ENCODE measurements at places on chromosomes 5 and 9.

DNA sequence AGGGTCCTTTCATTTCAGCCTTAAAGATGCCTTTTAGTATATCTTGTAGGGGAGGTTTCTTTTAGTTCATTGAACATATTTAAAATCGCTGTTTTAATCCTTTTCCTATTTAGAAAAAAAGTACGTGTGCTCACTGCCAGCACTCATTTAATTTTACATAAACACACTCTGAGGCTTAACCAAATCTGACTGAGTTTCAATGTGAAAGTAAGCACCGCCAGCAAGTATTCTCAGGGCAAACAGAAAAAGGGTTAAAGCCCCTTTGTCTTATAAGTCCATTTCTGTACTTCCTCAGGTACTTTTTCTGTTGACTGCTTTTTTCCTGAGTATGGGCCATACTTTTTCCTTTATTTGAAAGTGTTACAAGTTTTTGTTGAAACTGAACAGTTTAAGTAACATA is 31.8 kb downstream of the SMC5 start:
- no peak for DNase-seq

DNA sequence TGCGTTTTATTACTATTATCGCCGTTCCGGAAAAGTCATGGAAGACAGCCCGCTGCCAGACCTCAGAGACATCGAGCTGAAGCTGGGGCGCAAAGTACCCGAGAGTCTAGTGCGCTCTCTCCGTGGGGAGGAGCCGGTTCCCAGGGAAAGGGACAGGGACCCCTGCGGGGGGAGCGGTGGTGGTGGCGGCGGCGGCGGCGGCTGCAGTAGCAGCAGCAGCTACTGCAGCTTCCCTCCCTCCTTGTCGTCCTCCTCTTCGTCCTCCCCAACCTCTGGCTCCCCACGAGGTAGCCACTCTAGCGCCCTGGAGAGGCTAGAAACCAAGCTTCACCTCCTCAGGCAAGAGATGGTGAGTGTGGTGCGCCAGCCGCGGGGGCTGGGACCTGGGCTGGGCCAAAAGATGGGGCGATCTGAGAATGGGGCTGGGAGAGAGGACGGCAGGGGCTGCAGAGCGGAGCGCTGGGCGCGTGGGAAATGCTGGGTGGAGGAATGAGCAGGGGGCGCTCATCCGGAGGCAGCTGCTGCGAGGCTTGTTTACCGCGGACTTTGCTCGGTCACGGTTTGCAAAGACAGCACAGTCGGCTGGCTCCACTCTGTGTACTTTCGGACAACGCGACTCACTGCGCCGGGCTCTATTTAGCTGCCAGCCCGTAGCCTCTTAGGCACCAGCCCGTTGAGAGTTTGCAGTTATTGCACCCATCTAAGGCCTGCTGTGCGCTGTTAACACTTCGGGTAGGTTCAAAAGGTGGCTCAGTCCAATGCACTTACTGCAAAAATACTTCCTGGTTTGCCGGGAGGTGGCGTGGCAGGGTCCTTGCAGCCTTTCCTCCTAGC is 1.1 kb downstream of the LURAP1L start:
- DNase-seq = no peak

- DNase-seq = no peak
These were observed 962 bp upstream of the TXN start for GRCh38 chr9:110257097-110257841.

- DNase-seq = no peak
These were observed 65.4 kb upstream of the SPOCK1 start for GRCh38 chr5:137564398-137564961.

GRCh38 chr9:101465326-101465915 is 29.8 kb upstream of the ALDOB start:
- DNase-seq = no peak

- DNase-seq = no peak
These were observed 7.7 kb upstream of the SHISAL2B start for GRCh38 chr5:64682608-64683007.

GRCh38 chr5:75993183-75993582 is 90.0 kb upstream of the SV2C start:
- no peak for DNase-seq

DNA sequence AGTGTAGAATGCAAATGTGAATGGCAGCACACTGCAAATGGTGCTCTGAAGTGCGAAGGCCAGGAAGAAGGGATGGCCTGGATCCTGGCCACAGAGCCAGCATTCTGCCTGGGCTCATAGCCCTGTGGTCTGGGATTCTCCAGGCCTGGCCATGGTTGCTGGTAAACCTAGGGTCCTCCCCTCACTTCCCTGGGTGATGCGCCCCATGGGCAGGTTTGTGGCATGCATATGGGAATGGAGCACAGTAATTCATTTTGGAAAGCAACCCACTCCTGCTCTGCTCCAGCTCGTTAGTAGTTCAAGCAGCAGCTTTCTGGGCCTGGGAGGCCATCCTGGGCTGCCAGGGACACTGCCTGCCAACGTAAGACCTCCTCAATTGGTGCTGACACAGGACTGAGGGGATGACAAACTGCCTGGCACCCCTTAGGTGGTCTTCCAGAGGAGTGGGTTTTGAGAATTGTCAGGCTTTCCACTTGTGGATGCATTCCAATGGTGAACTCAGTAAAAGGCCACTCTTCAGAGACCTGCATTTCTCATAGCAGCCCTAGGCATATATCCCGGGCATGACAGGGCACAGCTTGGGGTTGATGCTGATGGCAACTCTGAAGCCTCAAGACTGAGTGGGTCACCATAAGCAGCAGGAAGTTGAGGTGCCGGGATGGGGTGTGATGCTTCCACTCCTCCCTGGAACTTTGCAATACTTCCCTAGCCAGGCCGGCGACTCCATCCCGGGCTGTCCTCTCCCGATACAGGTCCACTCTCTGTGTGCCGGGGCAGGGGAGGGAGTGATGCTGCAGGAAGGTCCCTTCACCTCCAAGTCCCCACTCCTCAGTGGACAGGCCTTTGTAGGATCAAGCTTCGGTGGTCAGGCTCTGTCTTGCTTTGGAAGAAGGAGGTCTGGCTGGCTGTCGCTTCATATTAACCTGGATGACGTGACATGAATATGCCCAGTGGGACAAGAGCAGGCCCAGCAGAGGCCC is 1.2 kb upstream of the SLC25A48 start:
- no peak for DNase-seq

DNA sequence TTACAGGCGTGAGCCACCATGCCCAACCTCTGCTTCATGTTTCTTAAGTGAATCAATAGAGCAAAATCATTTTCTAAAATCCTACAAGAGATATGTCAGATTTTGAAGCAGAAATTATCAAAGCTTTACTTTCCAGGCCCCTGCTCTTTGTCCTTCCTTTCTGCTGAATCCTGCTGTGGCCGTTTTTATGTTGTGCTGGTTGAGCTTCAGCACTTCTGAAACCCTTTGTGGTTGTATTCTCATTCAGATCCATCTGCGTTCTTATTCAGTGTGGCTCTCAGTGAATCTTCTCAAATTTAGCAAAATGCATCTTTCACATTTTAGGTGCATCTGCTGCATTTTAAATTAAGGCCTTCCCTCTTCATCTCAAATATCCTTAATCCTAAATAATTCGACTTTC is 26.0 kb downstream of the JMY start:
- no peak for DNase-seq

DNA sequence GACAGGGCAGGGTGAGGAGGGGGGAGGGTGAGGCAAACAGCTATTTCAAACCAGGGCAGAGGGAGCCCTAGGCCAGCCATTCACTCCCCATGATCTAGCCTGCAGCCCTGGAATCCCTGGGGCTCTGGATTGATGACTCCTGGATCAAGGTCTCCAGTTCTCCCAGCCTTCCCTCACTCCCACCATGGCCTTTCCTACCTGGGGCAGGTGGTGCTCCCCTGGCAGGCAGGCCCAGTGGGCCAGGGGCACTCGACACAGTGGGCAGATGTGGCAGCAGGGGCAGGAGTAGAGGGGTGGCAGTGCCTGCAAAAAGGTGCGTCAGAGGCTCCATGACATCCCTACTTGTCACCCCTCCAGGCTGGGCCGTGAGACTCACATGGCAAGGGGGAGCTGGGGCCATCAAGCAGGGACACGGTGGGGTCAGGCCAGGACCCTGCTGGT is 6.0 kb downstream of the KIF12 start:
- DNase-seq = no peak

DNA sequence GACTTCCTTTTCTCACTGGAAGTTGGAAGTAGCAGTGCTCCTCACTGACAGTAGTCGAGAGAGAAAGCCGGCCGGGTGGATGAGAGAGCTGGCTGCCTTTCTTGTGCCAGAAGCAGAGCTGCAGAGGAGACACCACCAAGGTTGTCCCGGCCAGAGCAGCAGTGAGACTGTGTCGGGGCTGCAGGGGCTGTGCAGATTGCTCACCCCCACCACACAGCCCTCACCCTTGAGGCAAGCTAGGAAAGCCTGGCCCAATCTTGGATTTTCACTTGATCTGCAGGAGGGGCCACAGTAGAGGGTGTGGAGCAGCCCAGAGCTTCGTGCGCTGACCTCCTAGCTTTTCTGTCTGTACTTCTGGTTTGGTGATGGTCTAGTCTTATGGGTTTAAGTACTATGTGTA is 9.1 kb downstream of the OSMR start:
- no peak for DNase-seq

DNA sequence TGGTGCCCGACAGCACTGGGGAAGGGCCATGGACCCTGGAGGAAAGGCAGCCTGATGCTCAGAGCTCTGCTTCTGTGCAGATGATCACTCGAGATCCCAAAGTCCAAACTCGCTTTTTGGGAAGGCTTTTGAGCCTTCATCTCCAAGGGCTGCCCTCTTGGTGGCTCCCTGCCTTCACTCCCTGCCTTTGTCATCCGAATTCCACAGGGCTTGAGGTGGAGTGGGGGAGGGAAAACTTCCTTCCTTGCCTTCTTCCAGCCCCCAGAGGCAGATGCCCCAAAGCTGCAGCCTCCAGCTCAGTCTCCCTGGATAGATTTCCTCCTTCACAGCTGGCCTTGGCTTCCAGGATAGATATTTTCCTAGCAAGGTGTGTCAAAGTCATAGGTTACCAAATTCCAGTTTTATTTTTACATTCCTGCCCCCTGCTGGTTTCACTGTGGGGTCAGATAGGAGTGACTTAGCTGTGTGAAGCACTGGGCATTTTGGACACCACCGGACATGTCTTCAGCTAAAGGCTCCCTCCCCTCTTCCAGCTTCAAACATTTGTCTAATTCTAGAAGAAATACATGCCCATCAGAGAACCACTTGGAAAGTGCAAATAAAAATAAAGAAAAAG is 268.2 kb downstream of the HSPA4 start:
- DNase-seq = no peak

GRCh38 chr5:23820765-23821471 is 313.5 kb downstream of the PRDM9 start:
- DNase-seq = no peak

DNA sequence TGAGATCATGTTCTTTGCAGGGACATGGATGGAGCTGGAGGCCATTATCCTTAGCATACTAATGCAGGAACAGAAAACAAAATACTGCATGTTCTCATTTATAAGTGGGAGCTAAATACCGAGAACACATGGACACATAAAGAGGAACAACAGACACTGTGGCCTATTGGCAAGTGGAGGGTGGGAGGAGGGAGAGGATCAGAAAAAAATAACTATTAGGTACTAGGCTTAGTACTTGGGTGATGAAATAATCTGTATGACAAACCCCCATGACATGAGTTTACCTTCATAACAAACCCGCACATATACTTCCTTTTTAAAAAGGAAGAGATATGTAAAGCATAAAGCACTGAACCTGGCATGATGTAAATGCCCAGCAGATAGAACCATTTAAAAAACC is 99.0 kb downstream of the MEGF10 start:
- DNase-seq = no peak

GRCh38 chr5:93145767-93146166 is 435.3 kb downstream of the NR2F1-AS1 start:
- no peak for DNase-seq

DNA sequence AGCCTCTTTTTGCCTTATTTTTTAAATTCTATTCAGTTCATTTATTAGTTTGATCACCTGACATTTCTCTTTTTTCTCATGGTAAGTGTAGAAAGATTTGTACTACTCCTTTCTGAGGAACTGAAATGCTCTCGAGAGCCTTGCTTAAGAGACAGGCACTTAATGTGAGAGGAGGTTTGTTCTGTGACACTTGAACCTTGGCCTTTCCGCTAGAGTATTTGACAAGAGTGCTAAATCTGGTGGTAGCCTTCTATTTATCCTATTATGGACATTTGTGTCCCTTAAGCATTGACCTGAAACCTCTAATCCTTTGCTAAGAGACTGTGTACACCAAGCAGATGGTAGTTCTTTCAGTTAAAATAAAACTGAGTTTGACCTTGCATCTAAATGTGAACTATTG is 805.0 kb upstream of the PTPRD start:
- DNase-seq = no peak

DNA sequence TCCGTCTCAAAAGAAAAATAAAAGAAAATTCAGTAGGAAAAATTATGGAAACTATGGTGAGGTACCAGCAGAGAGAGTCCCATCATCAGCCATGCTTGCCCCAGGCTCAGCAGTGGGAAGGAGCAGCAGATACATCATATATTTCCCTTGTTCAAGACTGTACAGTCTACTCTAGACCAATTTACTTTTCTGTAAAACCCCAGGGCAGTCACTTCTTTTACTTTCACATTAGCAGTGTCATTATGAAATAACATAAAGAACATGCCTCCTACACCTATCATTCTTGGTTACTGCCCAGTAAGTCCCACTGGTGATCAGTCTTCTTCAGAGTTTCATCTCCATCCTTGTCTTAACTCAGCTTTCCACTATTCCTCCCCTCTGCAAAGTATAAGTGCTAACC is 1145.0 kb downstream of the MAT2B start:
- no peak for DNase-seq

GRCh38 chr5:168443950-168444700 is 42.1 kb upstream of the RARS1 start:
- no peak for DNase-seq

DNA sequence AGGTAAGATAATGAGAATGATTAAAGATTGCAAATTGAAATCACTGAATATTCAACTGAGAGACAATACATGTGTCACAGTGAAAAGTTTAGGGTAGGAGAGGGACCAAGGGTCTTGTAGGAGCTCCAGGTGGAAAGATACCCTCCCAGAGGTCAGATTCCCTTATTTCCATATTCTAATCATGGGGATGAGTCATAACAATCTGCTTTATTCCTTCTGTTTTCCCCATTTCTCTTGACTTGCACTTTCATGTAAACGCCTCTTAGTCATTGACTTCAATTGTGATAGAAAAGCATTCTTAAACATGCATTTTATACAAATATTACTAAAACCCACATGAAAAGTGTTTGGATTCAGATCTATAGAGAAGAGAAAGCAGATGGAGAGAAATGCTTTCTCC is 81.3 kb upstream of the CTSL start:
- DNase-seq = no peak

DNA sequence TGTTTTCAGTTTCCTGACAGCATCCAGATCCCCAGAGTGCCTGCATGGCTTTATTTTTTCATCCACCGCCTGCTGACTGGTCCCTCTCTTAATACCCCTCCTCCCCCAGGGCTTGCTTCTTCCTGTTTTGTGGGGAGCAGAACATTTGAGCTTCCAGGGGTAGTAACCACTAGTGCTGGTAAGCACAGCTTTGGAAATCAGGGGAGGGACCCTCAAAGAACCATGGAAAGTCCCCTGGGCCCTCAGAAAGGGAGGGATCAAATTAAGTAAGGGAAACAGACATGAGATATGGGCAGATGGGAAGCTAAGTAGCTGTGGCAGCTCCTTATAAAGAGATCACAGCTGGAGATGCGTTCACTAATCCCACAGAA is 26.8 kb downstream of the GRIA1 start:
- DNase-seq = no peak

- no peak for DNase-seq
These were observed 65.6 kb upstream of the CKMT2 start for GRCh38 chr5:81167544-81167943.

Measured in stimulated activated CD4-positive, alpha-beta T cell treated with anti-CD3 and anti-CD28 coated beads, TNF-alpha, amount 100 ng/mL, for 24 hours (primary cell).